ENCODE measurements at places on chromosomes 7 and 10. TPM values are rescaled to one million over a fixed set of nuclear protein-coding genes. Genes with fewer than 3 reads are reported as not detected.

The PON3 gene
- not detected for total RNA-seq

The PKD2L1 gene
- total RNA-seq, result not detected

The LIPF gene
- not detected for total RNA-seq

The FAM24B gene
- 1.6 TPM for total RNA-seq

The ZNRF2 gene
- total RNA-seq, result 0.54 TPM

The RAPGEF5 gene
- 0.28 TPM for total RNA-seq

The AKR1D1 gene
- total RNA-seq, result not detected
